ENCODE measurements at places on chromosomes 3 and 15.

GRCh38 chr3:72405943-72406566, 442.2 kb downstream of the SHQ1 start:
- no peak for DNase-seq

GRCh38 chr3:67329358-67329757, 325.1 kb downstream of the SUCLG2 start:
- no peak for DNase-seq

GRCh38 chr3:138569090-138569489, 25.0 kb downstream of the CEP70 start:
- no peak for DNase-seq

DNA sequence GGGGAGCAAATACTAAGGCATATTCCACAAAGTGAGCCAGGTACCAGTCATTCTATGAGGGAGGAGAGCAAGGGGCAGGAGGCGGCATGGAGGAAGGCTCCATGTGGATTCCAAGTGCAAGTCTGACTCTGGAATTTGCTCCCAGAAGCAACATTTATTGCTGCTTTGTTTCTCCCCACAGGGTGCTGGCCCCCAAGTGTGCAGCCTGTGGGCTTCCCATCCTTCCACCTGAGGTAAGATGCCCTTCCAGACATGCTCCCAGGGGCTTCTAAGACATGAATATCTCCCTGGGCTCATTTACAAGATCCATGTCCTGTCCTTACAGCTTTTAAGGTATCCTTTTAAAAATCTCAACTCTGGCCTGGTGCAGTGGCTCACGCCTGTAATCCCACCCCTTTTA, 15.9 kb upstream of the SACM1L start:
- no peak for DNase-seq

- DNase-seq: no peak
These were observed 33.1 kb upstream of the POLG start for GRCh38 chr15:89367485-89368451.

DNA sequence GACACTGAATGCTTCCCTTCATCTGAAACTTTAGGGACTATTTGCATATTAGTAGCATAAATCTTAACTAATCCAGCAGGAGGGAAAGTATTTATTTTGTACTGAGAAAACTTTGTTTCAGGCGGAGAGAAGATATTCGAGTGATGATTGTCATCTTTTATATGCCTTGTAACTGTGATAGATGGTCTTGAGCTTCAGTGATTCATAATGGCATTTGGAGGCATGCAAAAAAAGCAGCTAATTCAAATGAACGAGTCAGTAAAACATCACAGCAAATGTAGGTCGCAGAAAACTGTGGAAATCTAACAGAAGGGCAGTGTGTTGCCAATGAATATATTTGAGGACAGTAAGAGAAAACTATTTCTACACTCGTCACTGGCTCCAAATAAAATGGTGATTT, 643.7 kb upstream of the NAALADL2 start:
- no peak for DNase-seq

DNA sequence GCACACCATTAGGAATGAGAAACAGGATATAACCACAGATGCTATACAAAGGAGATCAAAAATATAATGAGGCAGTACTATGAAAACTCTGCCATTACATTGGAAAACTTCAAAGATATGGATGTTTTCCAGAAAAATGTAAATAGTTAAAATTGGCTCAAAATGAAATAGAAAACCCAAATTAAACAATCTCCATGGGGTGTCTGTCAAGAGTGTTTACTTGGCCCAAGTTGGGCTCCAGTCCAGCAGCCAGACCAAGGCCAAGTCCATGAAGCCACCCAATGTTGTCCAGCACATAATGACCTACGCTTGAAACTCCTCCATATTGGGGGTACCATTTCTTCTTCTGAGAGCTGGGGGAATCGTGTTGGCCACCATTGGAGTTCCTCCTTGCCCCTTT, 37.1 kb downstream of the CTXND1 start:
- no peak for DNase-seq

- no peak for DNase-seq
These were observed 1135.7 kb downstream of the IGSF11 start for GRCh38 chr3:117898722-117899522.

GRCh38 chr3:4795905-4796304, 183.3 kb upstream of the BHLHE40 start:
- no peak for DNase-seq

DNA sequence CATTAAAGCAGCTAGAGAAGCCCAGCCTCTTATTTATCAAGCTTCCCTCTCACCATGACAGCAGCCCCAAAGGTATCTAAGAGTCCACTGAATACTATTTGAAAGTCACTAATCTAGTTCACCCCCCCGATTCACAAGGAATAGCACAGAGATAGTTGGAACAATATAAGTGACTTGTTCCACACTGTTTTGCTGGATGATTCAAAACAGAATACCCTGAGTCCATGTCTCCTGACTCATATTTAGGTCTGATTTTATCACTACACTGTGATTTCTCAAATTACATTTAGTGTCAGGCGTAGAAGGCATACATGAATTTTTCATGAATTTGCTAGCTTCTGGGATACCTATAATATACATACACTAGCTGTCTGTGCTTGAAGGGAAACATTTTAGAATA, 18.7 kb upstream of the EOGT start:
- DNase-seq: no peak

DNA sequence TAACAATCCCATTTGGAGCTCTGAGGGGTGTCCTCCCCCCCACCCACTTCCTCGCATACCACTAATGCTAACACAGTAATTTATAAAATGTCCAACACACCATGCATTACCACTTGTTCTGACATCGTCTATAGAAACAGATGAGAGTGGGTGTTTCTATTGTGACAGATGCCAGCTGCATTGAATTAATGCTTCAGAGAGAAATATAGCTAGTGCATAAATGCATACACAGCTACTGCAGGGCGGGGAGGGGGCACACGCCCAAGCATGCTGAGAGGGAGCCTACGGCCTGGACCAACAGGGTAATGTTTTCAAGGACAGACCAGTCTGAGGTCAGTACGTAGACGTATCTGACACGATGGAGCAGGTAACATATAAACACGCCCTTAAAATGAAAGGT, 106.0 kb upstream of the FEZF2 start:
- DNase-seq: no peak

DNA sequence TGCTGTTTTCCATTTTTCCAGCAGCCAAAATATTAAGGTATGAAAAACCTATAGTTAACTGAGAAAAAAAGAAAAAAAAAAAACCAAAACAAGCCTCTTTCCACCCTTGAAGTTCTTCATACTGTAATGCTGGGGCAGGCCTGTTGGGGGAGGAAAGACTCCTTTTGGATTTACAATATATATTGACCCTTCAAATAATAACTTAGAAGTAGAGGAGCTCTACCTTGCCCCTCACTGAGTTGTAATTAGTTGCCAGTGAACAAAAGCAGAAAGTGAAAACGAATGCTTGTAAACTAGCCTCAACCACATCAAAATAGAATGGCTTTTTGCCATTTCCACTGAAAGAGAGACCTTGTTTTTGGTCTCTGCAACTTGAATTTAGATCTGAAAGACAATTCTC, 326.6 kb downstream of the NR2F2 start:
- no peak for DNase-seq

GRCh38 chr3:179732661-179733348, 80.0 kb downstream of the USP13 start:
- DNase-seq: no peak

All from esophagus squamous epithelium (tissue), 5 donors.